ENCODE measurements at places on chromosomes 13 and 19.
A peak's percentile ranks its signal among the peaks of the same experiment; 100 is the strongest.

DNA sequence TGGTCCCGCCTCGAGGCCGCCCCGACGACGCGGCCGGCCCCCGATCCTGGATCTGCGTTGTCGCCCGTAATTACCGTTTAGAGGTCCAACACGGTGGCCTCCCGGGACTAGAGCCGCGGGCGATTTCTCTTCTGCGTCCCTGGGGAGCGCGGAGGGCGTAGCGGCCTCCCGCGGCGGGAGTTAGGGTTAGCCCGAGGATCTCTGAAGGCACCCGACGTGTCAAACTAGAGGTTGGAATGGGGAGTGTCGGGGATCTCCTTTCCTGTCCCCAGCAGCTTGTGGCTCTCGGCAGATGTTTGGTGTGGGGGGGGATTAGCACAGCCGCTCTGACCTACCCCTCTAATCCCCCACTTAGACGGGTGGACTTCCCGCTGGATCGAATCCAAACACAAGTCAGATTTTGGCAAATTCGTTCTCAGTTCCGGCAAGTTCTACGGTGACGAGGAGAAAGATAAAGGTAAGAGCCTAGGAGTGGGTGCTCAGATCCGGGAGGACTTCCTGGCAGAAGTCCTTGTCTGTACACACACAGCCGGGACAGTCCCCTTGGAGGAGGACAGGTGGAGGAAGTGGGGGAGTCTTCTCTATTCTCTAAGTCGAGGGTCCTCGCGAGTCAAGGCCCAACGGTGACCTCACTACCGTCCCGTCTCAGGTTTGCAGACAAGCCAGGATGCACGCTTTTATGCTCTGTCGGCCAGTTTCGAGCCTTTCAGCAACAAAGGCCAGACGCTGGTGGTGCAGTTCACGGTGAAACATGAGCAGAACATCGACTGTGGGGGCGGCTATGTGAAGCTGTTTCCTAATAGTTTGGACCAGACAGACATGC, 581 bp downstream of the CALR start:
- DNase-seq: no peak

GRCh38 chr19:41871573-41872383, 5.3 kb upstream of the CD79A start:
- DNase-seq: no peak

- peak; percentile 58 for DNase-seq
These were observed at the start of gene KATNAL1 for GRCh38 chr13:30307194-30307970. Gene KATNAL1 (minus strand): TSS chr13:30307551. CDS start chr13:30283777, 23,774 bp downstream.

DNA sequence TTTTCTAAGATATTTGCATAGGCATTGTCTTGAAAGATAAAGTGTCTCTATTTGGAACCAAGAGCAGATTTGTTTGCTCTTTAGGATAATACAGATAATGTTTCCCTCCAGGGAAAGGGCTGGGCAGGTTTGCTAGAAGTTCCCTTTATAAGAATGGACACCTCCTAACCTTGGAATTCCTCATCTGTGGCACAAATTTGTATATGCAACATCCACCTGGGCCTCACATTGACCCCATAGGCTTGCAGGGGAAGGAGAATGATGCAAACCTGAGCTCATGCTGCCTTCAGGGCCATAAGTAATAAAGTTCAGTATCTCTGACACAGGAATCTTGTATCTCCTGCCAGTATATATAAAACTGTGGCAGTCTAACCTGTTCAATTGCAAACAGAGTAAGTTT, 508.4 kb upstream of the MIR17HG start:
- no peak for DNase-seq

DNA sequence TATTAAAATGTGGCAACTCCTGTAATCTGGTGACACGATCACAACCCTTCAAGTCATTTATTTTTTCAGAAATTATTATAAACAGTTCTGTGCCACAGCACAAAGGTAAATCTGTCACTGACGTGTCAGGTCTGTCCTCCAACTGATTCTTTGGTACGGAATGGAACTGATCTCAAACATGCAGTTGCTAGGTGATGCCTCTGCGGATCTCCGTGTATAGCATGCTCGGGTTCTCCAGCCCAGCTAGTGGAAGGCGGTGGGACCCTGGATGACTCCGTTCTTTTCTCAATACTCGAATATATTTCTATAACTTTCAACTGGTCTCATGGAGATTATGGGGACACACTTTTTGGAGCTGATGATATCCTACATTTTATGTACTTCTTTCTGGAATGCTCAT, 11.0 kb downstream of the RANBP3 start:
- DNase-seq: no peak

- DNase-seq: peak; percentile 97
These were observed at the start of gene SLC44A2 for GRCh38 chr19:10625003-10625761. Gene SLC44A2 (plus strand): TSS chr19:10625553. CDS start chr19:10625634, 81 bp downstream.

DNA sequence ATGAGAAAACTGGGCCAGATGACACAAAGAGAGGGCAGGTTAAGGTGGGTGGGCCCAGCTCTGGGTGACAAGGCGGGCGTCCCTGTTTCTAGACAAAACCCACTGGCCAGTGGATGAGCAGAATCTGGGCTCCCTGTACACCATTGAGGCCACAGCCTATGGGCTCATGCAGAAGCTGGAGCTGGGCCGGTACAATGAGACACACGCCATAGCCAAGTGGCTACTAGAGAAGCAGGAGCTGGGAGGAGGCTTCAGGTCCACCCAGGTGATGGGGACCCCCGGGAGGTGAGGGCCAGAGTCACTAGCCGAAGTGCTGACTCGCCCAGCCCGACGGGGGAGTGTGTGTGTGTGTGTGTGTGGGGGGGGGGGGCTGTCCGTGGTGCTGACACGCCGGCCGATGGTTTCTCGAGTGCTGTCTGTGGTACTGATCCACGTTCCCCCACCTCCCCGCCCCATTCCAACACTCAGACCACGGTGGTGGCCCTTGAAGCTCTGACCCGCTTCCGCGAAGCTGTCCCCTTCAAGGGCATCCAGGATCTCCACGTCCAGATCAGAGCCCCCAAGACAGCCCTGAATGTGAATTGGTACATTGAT, 24.3 kb upstream of the SHFL start:
- DNase-seq: no peak

DNA sequence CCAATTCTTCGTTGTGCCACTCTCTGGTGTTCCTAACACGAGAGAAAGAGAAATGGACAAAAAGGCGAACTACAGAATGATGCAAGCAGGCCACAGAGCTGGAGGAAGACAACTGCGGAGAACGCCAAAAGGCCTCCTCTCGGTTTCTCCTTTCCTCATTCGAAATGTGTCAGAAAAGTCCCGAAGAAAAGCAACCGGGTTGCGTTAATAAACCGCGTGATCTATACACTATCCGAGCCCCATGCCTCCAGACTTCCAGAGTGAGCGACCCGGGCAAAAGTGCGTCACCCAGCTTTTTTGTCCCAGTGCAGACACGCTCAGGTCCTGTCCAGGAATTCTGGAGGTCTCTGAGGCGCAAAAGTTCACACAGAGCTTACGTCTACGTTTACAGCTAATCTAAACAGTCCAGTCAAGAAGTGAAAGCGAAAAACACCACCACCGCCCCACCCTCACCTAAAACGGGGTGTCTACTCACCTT, 413 bp downstream of the N4BP2L2 start:
- peak; percentile 20 for DNase-seq

DNA sequence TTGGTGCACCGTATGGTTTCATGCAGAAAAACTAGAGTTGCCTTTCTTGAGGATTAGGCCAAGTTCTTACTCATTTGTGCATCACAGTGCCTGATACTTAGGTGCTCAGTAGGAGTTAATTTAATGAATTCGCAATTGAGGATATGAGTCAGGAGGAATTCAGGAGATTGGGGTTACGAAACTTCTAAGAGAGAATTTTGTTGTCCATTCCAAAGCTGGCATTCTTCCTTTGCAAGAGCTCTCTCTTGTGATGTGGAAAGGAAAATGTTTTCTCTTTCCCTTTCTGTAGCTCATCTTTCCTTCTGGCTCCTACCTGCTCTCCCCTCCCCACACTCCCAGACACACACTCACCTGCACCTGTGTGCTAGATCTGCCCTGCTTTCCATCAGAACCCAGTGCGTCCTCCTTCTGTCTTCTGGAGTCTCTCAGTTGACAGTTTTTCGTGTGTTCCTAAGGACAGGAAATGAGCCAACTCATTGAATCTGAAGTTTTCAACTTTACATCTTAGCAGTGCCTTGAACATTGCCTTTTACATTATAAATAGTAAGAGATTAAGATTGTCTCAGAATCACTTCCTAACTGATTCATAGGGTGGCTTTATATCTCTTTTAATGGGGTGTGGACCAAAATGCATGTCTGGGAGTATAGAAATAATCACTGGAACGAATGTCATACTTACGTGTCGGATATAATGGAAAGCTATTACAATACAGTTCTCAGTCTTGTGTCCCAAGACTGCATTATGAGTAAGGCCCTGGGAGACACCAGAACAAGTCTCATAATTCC, 19.7 kb upstream of the ERCC5 start:
- no peak for DNase-seq

DNA sequence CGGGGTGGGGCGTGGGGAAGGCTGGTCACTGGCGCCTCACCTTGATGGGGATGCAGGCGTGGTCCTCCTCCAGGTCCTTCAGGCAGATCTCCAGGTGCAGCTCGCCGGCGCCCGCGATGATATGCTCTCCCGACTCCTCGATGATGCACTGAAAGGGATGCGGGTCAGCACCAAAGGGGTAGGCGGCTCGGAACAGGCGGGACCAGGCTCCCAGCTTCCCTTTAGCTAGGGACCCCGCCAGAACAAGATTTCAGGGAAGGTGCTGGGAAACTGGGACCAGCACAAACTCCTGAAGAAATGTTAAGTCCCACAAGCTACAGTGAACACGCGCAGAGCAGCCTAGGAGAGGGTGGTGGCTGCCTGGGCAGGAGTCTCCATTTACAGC, 6.0 kb downstream of the EEF2 start:
- DNase-seq: no peak

DNA sequence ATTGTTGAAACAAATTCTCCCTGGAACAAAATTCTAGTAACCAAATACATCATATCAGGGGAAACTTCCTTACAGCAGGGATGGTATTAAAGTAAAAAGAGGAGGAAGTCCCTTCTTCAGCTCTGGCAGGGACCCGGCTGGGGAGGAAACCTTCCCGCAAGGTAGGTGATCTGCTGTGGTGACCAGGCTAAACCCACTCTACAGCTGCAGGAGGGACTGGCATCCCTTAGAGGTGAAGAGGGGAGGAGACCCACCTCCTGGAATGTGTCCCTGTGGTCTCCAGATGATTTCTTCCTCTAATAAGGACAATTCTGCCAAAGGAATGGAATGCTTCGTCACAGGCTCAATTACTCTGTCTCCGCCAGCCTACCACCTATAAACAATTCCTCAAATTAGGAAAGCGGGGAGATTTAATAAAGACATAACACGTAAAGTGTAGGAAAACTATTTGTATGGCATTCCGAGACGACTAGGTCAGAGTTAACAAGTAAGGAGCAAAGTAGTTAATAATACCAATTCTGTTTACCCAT, 637 bp upstream of the PDS5B start:
- peak; percentile 26 for DNase-seq

- DNase-seq: no peak
These were observed 344.0 kb downstream of the KCTD12 start for GRCh38 chr13:76542176-76542575.

- no peak for DNase-seq
These were observed 34.6 kb downstream of the CEBPA start for GRCh38 chr19:33267706-33268105.

DNA sequence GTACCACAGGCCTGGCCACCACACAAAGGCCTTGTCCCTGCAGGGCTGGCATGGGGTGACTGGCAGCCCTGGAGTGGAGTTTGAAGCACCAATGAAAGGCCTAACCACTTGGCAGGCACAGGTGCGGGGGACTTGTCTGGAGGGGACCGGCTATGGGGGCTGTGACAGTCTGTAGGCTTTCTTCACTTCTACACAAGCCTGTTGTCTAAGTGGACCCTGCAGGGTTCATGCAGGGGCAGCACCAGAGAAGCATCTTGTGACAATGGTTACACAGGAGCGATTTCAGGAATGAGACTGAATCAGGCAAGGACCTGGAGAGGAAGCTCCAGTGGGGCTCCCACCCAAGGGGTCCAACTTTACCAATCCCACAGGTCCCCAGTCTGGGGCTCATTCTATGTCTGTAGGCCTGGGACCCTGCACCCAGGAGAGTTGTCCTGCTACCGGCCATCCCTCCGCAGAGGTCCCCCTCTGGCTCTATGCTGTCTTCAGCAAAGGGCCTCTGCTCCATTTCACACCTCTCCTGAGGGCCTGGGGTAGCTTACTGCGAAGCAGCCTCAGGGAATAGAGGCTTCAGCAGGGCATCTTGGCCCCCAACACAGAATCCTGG, 2.3 kb upstream of the ZNF837 start:
- peak; percentile 53 for DNase-seq

- no peak for DNase-seq
These were observed 8.0 kb downstream of the SGTA start for GRCh38 chr19:2774953-2775555.

DNA sequence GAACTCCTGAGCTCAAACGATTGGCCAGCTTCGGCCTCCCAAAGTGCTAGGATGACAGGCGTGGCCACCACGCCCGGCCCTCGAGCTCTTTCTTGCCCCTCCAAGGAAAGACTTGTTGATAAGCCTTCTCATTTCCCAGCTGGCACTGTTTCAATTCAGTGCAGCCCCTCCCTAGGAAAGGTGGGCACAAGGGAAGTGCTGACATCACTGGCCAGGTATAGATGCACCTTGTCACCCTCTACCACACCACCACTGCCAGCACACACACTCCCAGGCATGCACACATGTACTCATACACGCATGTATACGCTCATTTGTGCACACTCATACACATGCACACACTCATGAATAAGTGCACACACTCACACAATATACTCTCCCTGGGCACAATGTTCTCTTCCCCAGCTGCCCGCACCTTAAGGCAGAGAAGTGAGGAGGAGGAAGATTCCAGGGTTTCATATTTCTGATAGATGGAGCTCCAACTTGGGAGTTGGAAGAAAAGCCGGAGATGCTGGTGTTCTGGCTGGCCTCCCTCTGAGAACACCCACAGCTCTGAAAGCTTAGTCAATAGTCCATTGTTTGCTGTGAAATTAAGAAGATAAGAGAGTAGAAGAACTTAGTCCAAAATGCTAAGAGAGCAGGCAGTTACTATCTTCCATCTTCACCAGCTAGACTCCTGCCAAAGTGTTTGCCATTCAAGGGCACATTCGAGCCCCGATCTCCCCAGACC, 196.7 kb downstream of the FOXO1 start:
- DNase-seq: no peak

GRCh38 chr19:38424272-38424671, 1.7 kb downstream of the RASGRP4 start:
- no peak for DNase-seq

DNA sequence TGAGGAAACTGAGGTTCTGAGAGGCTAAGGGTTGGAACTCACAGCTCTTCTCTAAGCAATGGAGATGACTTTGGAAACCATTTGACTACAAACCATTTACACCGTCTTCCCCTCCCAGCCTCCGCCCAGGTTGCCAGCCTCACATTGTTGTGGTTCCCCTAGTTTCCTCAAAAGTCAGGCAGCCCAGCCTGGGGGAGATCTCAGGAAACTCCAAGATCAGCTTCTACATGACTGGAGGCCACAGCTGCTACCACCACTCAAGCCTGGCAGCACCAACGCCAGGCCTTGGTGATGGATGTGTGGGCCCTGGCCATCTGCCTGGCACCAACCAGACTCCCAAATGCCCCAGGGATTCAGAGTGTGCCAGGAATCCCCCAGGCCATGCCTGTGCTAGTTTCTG, 207.9 kb downstream of the TSHZ3 start:
- no peak for DNase-seq

- DNase-seq: no peak
These were observed 225.6 kb downstream of the RAP2A start for GRCh38 chr13:97659602-97660001.

Data from pancreas (tissue), 10 donors.